Activated CD8-positive, alpha-beta T cell treated with anti-CD3 and anti-CD28 coated beads for 36 hours (primary cell): ENCODE measurements at places on chromosomes 2 and 18. TPM values are rescaled to one million over a fixed set of nuclear protein-coding genes. Genes with fewer than 3 reads are reported as not detected.

DNA sequence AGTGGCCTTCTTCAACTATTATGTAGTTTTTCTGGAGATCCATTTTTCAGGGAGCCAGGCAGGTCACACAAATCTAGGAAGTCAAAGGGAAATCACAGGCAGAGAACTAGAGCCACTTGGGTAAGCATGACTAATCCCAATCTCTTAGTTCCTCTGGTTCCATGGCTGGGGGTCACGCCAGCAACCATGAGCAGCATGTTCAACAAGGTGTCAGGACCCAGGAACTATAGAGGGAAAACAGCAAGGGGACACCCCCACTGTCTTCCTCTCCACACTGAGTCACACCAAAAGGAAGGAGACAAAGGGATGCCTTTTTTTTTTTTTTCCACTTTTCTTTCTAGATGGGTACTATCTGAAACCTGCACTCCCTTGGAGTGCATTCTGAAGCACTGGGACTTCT is 250.9 kb downstream of the OTX1 start:
- peak; percentile 23 for DNase-seq

GRCh38 chr2:120875431-120875830 is 139.8 kb downstream of the GLI2 start:
- no peak for DNase-seq

DNA sequence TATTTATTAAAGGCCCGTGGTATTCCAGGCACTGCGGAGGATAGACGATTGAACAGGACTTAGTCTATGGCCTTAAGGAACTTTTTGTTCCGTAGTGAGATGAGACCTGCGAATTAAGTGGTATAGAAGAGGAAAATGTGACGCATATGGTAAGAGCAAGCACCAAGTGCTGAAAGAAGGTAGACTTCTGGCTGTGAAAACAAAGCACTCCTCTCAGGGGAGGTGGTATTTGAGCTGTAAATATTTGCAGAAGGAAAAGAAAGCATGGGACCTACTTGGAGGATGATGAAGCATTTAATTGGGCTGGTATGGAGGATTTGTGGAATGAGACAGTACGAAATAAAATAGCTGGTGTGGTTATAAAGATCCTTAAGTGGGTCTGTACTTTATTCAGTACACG is 62.5 kb downstream of the GPR39 start:
- DNase-seq, result no peak

DNA sequence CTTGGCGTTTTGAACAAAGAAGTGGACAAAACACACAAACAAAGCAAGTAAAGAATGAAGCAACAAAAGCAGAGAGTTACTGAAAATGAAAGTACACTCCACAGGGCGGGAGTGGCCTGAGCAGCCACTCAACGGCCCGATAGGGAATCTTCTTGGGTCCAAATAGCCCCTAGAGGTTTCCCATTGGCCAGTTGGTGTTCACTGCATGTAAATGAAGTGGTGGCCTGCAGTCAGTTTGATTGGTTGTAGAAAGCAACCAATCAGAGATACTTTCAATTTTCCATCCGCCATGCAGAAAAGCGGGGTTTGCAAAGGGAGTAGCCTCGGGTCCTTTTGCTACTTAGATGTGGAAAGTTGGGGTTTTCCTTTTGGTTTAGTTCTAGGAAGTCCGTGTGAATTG is 31.6 kb downstream of the CYBRD1 start:
- DNase-seq, result no peak

GRCh38 chr2:95062242-95063085 is 37.0 kb downstream of the MAL start:
- DNase-seq, result no peak

- no peak for DNase-seq
These were observed 81.6 kb downstream of the HS6ST1 start for GRCh38 chr2:128237081-128237534.

DNA sequence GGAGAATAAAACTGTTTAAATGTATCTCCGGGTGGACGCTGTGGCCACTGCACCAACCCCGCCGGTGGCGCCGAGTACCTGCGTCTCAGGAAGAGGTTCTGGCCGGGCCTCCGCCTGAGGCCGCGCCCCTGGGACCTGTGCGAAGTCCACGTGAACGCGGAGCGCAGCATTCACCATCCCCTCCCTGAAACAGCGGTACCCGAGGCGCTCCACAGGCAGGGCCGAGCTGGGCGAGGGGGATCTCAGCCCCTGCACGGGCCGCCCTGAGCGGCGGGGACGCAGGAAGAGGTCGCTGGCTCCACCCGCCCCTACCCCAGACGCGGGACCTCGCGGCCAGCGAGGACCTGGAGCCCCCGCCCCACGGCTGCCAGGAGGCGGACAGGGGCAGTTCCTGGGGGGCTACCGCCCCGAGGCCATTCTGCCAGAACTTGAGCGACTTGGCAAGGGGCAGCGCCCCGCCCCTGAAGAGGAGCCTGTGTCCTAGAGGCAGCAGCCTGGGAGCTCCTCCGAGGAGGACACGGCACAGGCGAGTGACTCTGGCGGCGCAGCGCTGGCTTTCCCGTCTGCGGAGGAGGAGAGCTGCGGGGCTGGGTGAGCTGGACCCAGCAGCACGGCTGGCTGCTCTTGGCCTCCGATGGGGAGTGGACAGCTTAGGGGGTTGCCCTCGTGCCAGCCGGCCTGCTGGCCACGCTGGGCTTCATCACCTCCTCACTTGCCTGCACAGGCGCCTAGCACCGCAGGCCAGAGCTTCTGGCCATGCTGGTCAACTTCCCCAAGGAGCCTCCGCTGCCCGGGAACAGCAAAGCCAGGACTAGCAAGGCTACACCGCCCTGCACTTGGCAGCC is 9.7 kb upstream of the TEKT4 start:
- no peak for DNase-seq

- DNase-seq, result no peak
These were observed 66.6 kb downstream of the STPG4 start for GRCh38 chr2:47088371-47089082.

GRCh38 chr2:19362755-19363473 is 4.5 kb upstream of the OSR1 start:
- DNase-seq, result peak; percentile 71

The TMEM37 gene
- not detected for total RNA-seq

The DNAH7 gene
- 0.07 TPM for total RNA-seq

The LOXL3 gene
- 0.60 TPM for total RNA-seq

The PLEKHM3 gene
- 4.5 TPM for total RNA-seq

The DSC1 gene
- 0.16 TPM for total RNA-seq
